GM13977 (cell line): ENCODE measurements at places on chromosomes 1 and 21.

- DNase-seq = no peak
Measured at GRCh38 chr21:42343101-42343500, 7.7 kb downstream of the TFF2 start.

GRCh38 chr1:84827976-84828375 lies 65.0 kb downstream of the LPAR3 start:
- DNase-seq = no peak

GRCh38 chr1:218364028-218364710 lies 19.0 kb downstream of the TGFB2 start:
- DNase-seq = no peak

- no peak for DNase-seq
Measured at GRCh38 chr1:21517660-21518480, 8.6 kb downstream of the ALPL start.

GRCh38 chr1:70436622-70437251 lies 25.7 kb downstream of the CTH start:
- DNase-seq = no peak
